ENCODE measurements at places on chromosomes 16 and 17.

DNA sequence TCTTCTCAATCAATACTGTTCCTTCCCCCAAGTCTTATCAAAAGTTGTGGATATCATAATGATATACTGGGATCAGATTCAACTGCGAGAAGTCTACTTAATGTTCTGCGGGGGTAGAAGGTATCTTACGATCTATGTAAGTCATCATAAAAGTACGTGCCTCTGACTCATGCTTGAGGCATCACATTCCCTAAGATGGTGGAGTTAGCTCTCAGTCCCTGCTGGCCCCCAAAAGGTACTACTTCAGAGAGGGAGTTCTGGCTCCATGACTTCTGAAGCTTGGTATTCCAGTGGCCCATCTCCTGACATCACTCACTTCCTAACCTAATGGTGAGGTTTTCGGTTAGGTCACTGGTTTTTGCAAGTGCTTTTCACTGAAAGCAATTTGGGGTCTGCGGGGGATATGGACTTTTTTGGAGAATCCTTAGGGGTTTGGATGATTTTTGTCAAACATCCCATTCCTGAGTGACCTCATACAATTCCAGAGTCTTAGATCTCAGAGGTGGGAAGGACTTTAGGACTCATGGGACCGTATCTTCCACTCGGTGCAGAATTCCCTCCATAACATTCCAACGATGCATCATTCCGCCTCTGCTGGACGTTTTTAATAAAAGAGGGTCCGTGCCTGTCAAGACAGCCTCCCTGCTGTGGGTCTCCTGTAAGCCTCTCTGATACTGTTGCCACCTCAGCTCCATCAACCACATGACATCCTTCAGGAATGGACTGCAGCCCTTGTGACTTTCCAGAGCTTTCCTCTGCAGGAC, 74.3 kb downstream of the DYNLRB2 start:
- DNase-seq, result peak; percentile 98

DNA sequence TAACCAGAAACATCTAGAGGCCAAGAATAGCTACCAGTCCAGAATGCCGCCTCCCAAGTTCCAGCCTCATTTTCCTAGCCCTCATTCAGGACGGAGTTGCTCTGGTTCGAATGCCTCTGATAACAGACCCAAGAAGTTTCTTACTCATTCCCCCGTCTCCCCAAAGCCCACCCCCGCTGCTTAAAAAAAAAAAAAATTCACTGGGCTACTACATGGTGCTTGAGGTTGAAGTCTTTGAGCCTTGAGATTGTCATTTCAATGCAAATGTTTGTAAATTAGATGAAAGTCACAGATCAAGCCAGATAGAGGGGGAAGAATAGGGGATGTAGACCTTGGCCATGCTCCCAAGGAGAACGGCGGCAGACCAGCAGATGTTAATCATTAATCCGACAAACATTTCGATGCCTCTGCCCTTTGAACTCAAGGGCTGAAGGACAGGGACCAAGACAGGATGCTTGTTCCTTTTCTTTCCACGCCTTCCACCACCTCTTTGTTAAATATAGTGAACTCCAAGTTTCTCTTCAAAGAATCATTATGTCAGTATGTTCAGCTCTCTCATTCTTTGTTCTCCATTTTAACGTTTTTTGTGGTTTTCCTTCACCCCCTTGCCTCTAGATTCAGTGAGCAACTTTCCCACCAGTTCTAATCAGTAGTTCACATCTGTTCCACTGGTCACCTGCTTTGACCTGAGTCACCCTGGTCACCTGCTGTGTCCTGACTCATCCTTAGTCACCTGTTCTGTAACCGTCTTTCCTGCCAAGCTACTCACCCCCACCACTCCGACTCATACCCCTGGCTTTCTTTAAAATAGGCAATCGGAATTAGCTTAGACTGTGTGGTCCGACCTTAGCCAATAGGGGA, 190.3 kb downstream of the CPPED1 start:
- DNase-seq, result peak; percentile 68

GRCh38 chr17:50508573-50509460, 578 bp downstream of the MYCBPAP start:
- no peak for DNase-seq

DNA sequence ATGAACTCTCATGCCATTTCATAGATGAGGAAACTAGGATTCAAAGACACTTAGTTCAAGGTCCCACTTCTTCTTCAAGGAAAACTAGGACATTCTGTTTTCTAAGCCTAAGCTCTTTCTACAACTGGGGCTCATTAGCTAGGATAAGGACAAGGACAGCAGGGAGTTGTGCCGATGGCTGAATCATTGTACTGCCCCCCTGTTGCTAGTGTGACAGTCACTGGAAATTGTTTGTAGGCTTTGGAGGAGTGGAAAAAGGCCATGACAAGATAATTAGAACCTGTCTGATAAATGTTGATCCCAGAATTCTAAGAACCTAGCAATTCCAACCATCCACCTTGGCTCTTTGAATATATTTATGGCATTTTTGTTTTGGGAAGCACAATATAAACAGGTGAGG, 445.7 kb downstream of the CDH8 start:
- DNase-seq, result no peak

- DNase-seq, result peak; percentile 45
These were observed 79.0 kb downstream of the RPA1 start for GRCh38 chr17:1908699-1909309.
